ENCODE measurements at places on chromosomes 2 and 18.

DNA sequence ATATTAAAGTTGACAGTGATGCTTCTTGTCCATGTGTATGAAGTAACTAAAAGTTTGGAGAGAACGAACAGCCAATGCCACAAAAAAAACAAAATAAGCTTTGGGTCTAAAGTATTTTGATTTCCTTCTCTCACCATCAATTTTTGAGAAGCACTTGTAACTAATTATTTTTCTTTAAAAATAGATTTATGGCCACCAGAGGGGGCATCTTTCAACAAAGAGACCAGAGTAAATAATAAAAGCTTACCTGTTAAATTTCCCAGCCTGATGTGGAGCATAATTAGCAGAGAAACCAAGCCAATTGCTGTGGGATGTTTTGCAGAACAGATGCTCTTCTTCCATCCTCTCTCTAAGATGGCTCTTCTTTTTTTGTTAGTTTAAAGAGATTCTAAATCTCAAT, 29.0 kb downstream of the LINC00305 start:
- no peak for DNase-seq

GRCh38 chr18:58527285-58527951, 101.5 kb downstream of the ALPK2 start:
- DNase-seq = no peak

DNA sequence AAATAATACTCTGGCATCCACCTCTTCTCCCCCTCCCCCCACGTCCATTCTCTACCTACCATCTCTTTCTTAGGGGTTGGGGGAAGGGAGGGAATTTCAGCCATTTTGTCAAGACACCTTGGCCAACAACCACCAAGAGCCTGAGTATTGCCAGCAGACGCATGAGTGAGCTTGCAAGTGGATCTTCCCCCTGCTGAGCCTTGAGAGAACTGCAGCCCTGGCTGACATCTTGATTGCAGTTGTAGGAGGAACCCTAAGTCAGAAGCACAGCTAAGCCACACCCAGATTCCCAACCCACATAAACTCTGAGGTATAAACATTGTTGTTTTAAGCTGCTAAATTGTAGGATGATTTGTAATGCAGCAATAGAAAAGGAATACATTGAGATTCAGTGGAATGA, 165.6 kb downstream of the TMEFF2 start:
- no peak for DNase-seq

GRCh38 chr2:26623541-26624495, 17.3 kb downstream of the CIB4 start:
- DNase-seq = no peak

GRCh38 chr18:50636366-50637057, 76.6 kb downstream of the MAPK4 start:
- no peak for DNase-seq

DNA sequence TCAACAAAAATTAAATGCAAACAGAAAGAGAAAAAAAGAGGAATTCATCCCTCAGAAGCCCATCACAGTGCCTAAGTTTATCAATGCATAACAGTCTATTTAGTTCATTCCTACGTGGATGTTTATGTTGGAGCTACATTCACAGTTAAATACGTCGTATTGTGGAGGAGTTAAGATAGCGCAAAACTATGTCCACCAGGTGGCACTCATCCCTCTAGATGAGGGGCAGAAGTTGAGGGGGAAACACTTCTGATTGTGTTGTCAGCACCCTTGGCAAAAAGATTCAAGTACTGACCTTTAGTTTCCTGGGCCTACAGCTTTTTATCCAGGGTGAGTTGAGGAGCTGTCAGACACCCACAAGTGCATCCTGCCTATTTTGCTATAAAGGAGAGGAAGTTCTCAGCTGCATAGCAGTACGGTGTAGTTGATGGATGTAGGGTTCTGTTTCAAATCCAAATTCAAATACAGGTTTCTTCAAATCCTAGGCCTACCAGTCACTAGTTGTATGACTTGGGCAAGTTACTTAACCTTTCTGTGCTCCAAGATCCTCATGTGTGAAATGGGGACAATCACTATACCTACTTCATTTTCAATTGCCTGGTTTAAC, 26.8 kb upstream of the MYO1B start:
- DNase-seq = no peak

GRCh38 chr18:12278741-12279682, 24.9 kb downstream of the CIDEA start:
- no peak for DNase-seq

DNA sequence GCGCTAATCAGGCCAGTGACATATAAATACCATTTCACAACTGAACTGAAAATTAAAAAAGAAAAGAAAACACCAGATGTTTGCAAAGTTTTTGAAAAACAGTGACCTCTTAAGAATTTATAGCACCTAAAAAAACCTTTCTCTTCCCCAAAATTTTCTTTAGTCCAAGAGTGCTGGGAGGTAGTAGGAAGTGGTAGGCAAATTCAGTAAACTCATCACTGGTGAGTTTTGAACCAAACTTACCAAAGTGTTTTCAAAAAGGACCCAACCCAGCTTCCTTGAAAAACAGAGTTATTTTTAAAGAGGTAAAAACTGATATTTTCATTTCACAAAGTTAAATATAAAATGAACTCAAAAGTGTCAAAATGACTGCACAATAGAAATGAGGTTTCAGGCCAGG, 90.4 kb downstream of the TMEM247 start:
- DNase-seq = no peak

DNA sequence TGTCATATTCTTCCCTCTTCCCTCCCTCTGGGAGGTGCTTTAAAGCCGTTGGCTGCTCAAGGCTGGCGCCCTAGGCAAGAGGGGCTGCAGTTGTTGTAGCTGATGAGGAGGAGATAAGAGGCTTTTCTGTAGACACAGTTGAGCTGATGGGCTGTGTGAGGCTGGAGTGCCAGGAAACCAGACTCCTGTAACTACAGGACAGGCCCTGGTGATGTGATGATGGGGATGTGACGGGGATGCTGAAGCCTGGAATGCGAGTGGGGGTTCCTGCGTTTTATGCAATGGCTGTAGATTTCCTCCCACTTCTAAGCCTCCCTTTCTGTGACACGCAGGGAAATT, 5.7 kb upstream of the EFR3B start:
- DNase-seq = no peak

DNA sequence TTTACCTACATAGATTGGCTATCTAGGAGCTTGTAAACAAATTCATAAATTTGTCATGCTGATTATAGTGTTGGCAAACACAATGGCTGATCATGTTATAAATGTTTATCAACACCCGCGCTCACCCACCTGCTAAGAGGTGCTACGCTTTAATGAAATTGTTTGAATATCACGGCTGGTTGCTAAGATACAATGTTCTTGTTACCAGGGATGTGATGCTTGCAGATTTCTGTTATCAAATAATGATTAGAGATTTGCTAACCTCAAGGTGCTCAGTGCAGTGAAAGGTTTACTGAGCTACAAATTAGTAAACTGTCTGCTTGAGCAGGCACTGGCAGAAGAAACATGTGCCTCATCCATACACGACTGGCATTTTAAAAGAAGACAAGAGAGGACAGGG, 160.0 kb upstream of the ZEB2 start:
- no peak for DNase-seq

DNA sequence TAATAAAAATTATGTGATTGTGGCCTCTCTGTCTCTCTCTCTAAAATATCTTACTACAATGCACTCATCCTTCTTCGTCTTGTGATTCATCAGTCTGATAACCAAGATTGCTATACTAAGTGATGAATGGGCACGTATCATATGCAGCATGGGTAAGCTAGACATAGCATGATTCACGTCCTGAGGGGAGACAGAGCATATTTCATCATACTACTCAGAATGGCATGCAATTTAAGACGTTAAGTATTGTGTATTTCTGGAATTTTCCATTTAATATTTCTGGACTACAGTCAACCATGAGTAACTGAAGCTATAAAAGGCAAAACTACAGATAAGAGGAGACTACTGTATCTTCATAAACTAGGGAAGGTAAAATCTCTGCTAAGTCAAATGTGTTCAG, 97.0 kb upstream of the CD226 start:
- peak; percentile 90 for DNase-seq

GRCh38 chr18:54263904-54264336, 5.4 kb upstream of the POLI start:
- no peak for DNase-seq

DNA sequence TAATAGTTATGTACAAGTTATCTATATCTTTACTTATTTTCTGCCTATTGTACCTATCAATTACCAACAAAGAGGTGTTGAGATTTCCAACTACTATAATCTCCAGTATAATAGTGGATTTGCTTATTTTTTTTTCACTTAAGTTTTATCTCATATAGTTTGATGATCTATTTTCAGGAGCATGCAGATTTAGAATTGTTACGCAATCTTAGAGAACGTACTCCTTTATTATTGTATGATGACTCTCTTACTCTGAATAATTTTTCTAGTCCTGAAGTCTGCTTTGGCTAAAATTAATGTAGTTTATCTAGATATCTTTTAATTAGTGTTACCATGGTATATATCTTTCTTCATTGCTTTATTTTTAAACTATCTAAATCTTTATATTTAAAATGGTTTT, 205.2 kb downstream of the SCG2 start:
- DNase-seq = no peak

DNA sequence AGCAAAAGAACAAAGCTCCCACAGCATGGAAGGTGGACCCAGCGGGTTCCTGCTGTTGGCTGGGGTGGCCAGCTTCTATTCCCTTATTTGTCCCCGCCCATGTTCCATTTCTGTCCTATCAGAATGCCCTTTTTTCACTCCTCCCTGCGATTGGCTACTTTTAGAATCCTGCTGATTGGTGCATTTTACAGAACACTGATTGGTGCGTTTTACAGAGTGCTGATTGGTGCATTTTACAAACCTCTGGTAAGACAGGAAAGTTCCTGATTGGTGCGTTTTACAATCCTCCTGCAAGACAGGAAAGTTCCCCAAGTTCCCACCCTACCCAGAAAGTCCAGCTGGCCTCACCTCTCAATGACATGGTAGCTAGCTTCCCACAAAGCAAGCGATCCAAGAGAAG, 40.2 kb upstream of the UGP2 start:
- no peak for DNase-seq

- no peak for DNase-seq
Observed at GRCh38 chr2:196284866-196285557, 113.6 kb upstream of the STK17B start.

DNA sequence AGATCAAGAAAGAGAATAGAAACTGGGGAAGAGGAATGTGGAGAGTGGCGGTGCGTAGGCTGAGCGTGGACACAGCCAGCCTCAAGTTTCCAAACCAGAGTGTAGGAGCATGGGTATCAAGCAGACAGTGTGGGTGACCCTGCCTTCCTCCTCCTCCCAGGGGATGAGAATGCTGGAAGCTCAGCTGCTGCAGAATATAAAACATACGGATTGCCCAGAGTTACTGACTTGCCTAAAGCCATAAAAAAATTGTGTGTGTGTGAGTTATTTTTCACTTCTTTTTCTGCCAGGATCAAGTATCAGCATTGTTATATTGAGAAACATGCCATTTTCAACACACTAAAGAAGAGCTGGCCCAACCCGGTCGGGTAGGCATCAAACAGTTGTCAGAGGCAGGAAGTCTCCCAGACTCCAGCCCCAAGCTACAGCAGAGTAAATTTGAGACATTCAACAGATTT, 333.3 kb upstream of the ACVR2A start:
- DNase-seq = no peak

GRCh38 chr18:10025711-10026670, 112.2 kb downstream of the VAPA start:
- DNase-seq = no peak

GRCh38 chr2:200212862-200213425, 93.5 kb upstream of the SPATS2L start:
- DNase-seq = no peak

GRCh38 chr2:24814516-24814915, 21.3 kb downstream of the CENPO start:
- no peak for DNase-seq

- no peak for DNase-seq
Observed at GRCh38 chr2:185215497-185215896, 523.1 kb upstream of the FSIP2 start.

- peak; percentile 34 for DNase-seq
Observed at GRCh38 chr18:59918320-59918755, 18.5 kb downstream of the PMAIP1 start.

DNA sequence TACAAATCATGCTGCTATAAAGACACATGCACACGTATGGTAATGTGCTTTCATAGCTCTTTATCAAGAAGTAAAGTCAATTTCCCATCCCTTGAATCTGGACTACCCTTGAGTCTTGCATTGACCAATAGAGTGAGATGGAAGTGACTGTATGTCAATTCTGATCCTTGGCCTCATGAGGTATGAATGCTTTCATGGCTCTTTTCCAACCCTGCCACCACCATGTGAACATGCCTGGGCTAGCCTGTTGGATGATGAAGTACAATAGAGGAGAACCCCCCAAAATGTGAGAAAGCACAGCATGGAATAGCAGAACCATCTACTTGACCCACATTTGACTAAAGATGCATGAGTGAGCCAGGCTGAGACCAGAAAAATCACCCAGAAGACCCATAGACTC, 237.0 kb downstream of the NYAP2 start:
- DNase-seq = no peak

DNA sequence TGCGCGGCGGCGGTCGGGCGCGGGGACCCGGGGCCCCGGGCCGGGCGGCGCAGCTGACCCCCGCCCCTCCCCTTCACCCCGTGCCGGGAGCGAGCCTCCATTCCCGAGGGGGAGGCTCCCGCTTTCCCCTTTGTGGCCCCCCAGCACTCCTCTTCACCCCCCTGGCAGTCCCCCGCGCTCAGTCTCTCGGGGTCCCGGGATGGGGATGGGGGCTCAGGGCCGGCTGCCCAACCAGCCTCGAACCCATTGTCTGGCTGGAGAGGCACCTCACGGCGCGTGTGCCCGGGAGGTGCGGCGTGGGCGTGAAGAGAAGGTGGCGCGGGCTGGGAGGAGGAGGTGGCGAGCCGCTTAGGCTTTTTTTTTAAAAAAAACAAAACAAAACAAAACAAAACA, 748 bp downstream of the FMNL2 start:
- DNase-seq = no peak

DNA sequence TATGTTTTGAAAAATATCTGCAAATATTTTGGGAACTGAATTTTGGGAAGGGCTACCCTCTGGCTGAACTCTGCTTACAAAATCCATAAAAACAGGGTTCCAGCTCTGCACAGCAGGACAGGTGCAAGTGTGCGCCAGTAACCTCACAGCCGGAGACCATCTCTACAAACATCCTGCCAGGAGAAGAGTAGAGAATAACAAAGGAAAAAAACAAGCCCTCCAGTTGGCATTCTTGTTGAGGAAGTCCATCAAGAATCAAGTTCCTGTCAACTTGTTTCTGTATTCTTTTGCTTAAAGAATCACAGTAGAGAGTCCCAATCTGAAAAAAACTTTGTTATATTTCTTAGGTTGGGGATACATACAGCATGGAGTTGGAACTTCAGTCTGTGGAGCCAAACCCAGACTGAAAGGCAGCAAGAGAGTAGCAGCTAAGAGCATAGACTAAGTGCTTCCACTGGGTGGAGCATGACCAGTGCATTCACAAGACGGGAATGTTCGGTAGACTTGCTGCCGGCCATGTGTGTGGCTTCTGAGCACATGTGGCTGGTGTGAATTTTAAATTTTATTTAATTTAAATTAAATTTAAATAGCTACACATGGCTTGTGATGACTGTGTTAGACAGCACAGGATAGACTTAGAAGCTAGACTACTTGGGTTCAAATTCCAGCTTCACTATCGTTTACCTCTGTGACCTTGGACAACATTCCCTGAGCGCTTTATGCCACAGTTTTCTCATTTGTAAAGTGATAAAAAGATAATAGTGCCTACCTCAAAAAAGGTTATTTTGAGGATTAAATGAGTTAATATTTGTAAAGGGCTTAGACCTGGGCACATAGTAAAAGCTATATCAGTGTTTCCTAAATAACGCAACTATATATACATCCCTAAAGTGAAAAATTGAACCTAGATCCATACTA, 41.9 kb downstream of the SPTBN1 start:
- no peak for DNase-seq

- no peak for DNase-seq
Observed at GRCh38 chr2:164794432-164795231, 47.0 kb downstream of the COBLL1 start.
